ENCODE measurements at places on chromosomes 4 and X. TPM values are rescaled to one million over a fixed set of nuclear protein-coding genes. Genes with fewer than 3 reads are reported as not detected.

The ODAPH gene
- not detected for total RNA-seq

The HPGDS gene
- total RNA-seq: 0.98 TPM

- H3K4me1 ChIP-seq: no peaks in the 10 kb centered on the region
- no peaks in the 10 kb centered on the region for H3K36me3 ChIP-seq
- no peaks in the 10 kb centered on the region for H3K27me3 ChIP-seq
- H3K27ac ChIP-seq: no peak overlapping the region
- H3K4me3 ChIP-seq: no peak overlapping the region
- no peak for DNase-seq
These were observed 676.9 kb downstream of the SMARCA1 start for GRCh38 chrX:128846385-128846784.

The MAGEA3 gene
- not detected for total RNA-seq

Data from breast epithelium (tissue), 4 donors.